ENCODE measurements at places on chromosomes 5 and 9. TPM values are rescaled to one million over a fixed set of nuclear protein-coding genes. Genes with fewer than 3 reads are reported as not detected.
A peak's percentile ranks its signal among the peaks of the same experiment; 100 is the strongest.

- peak overlapping the region; percentile 45 for H3K4me3 ChIP-seq
- peak overlapping the region; percentile 79 for H3K27ac ChIP-seq
- H3K27me3 ChIP-seq, result no peaks in the 10 kb centered on the region
- no peaks in the 10 kb centered on the region for H3K36me3 ChIP-seq
Observed at GRCh38 chr9:72305707-72306106, 59.3 kb downstream of the ZFAND5 start.

The LRRC19 gene
- total RNA-seq, result not detected

DNA sequence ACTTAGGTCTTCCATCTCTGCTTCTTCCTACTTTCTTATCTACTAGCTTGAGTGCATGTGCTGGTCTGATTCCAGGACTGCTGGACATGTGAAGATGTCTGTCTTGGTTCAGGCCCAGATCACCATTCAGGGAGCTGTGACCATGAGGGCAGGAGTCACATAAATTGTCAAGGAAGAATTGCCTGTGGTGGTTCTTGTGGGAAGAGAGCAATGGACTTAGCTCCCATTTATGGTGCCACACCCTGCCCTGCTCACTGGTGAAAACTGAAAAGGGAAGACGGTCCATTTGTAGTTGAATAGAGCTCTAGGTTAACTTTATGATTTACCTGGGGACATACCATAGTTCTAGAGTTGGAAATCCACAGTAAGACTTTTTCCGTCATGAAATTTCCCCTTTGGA, 244.3 kb upstream of the ZNF608 start:
- H3K27me3 ChIP-seq, result no peaks in the 10 kb centered on the region
- H3K4me3 ChIP-seq, result no peak overlapping the region
- DNase-seq, result no peak
- no peaks in the 10 kb centered on the region for H3K4me1 ChIP-seq

GRCh38 chr9:3576328-3576727, 50.5 kb upstream of the RFX3 start:
- H3K36me3 ChIP-seq, result no peaks in the 10 kb centered on the region
- DNase-seq, result no peak

GRCh38 chr5:181151146-181151545, 3.8 kb downstream of the OR2V2 start:
- H3K27ac ChIP-seq, result no peak overlapping the region
- no peak overlapping the region for H3K4me3 ChIP-seq
- H3K4me1 ChIP-seq, result peaks cover 11% of the 10 kb centered on the region
- H3K36me3 ChIP-seq, result no peaks in the 10 kb centered on the region
- no peaks in the 10 kb centered on the region for H3K27me3 ChIP-seq
- no peak for DNase-seq

DNA sequence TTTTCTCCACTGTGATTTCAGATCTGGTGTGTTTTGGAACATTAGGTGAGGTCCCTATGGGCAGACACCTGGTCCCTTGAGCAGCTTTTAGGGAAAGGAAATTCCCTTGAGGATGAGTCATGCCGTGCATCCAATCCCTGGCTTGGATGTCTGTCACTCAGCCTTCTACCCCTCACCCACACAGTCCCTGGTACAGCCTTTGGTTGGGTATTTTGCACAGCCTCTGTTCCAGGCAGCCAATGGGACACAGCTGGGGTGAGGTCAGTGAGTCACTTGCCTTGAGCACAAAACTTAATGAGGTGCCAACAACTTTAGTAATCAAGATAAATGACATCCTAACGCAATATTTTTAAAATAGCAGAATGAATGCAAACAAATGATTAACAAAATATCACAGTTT, 22.7 kb upstream of the SVEP1 start:
- no peak for DNase-seq
- H3K27me3 ChIP-seq, result no peaks in the 10 kb centered on the region
- no peak overlapping the region for H3K4me3 ChIP-seq
- H3K36me3 ChIP-seq, result no peaks in the 10 kb centered on the region
- peaks cover 4% of the 10 kb centered on the region for H3K4me1 ChIP-seq
- H3K27ac ChIP-seq, result no peak overlapping the region

GRCh38 chr5:78758169-78758839, 109.7 kb upstream of the LHFPL2 start:
- H3K27me3 ChIP-seq, result no peaks in the 10 kb centered on the region
- H3K4me3 ChIP-seq, result no peak overlapping the region
- no peaks in the 10 kb centered on the region for H3K36me3 ChIP-seq
- no peak for DNase-seq

The SLC24A2 gene
- total RNA-seq, result 0.25 TPM

DNA sequence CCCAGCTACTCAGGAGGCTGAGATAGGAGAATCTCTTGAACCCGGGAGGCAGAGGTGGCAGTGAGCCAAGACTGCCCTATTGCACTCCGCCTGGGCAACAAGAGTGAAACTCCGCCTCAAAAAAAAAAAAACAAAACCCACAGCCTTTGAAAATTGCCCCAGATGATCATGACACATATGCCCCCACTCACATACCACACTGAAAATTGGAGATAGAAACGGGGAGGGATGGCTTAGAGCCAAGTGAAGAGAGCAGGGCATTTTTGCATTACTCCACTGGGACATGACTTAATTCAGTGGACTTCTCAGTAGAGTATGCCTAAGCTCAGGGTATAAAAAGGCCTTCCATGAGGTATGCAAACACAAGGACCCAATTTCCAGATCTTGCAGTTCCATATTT, 309.3 kb downstream of the BNC2 start:
- H3K27ac ChIP-seq, result no peak overlapping the region
- H3K36me3 ChIP-seq, result no peaks in the 10 kb centered on the region
- no peak for DNase-seq
- H3K4me3 ChIP-seq, result no peak overlapping the region
- H3K27me3 ChIP-seq, result no peaks in the 10 kb centered on the region

The PCDHAC1 gene
- 0.49 TPM for total RNA-seq

The GAS1 gene
- total RNA-seq, result 163 TPM

The PGGT1B gene
- 5.6 TPM for total RNA-seq

GRCh38 chr5:139120521-139120920, 77.6 kb downstream of the SIL1 start:
- no peaks in the 10 kb centered on the region for H3K36me3 ChIP-seq
- no peak overlapping the region for H3K27ac ChIP-seq
- no peaks in the 10 kb centered on the region for H3K4me1 ChIP-seq
- no peak for DNase-seq
- H3K4me3 ChIP-seq, result no peak overlapping the region

- no peak overlapping the region for H3K4me3 ChIP-seq
- H3K27ac ChIP-seq, result no peak overlapping the region
- DNase-seq, result no peak
Observed at GRCh38 chr9:1238407-1238806, 188.2 kb downstream of the DMRT2 start.

GRCh38 chr5:96637196-96637595, 25.0 kb upstream of the CAST start:
- H3K27ac ChIP-seq, result no peak overlapping the region
- DNase-seq, result no peak
- no peaks in the 10 kb centered on the region for H3K36me3 ChIP-seq
- H3K4me1 ChIP-seq, result no peaks in the 10 kb centered on the region
- H3K4me3 ChIP-seq, result no peak overlapping the region

DNA sequence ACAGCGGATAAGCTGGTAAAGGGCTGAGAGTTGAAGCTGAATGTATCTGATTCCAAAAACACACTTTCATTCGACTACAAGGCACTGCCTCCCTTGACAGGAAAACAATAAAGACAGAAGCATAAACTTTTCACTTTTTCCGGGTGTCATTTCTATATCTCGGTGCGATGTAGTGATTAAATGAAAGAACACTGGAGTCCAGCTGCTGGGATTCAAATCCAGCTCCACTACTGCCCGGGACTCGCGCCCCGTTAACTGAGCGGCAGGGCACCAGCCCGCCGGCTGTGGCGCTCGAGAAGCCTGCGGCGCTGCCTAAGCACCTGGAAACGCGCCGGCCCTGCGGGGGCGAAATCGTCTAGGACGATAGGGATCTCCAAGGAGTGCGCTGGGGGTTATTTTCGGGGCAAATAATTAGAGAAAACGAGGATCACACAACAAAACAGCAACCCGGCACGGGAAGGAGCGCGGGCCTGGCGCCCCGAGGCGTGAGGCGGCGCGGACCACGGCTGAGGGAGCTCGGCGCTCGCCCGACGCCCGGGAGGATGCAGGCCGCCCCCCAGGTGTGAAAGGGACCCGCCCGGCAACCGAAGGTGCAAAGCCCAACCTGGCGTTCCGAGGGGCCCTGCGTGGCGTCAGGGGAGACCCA, 837 bp downstream of the UIMC1 start:
- peak overlapping the region; percentile 83 for H3K27ac ChIP-seq
- DNase-seq, result no peak
- peak overlapping the region; percentile 74 for H3K4me3 ChIP-seq
- H3K36me3 ChIP-seq, result no peaks in the 10 kb centered on the region

DNA sequence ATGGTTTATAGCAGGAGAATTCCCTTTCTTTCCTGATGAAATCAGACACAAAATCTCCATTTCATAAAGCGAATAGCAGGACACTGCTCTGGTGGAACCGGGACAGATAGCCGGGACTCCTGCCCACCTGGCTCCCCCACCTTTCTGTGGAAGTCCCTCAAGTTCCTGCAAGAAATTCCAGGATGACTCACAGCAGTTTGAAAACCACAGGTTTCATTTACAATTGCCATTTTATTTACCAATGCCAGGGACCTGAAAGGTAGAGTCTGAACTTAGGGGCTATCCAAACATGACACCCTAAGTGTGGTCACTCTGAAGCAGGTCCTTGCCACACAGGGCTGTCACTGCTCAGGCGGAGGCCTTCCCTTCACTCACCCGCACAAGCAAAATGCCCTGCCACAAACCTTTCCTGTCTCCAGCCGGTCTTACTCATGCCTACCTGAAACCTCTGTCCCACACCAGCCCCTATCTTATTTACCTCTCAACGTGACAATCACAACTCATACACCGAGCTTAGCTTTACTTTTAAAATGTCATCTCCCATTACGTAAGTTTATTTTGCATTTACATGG, 63.3 kb upstream of the TAF1L start:
- H3K27ac ChIP-seq, result no peak overlapping the region
- H3K27me3 ChIP-seq, result no peaks in the 10 kb centered on the region
- no peaks in the 10 kb centered on the region for H3K36me3 ChIP-seq
- no peaks in the 10 kb centered on the region for H3K4me1 ChIP-seq
- no peak for DNase-seq
- no peak overlapping the region for H3K4me3 ChIP-seq

The UGT3A1 gene
- total RNA-seq, result not detected

- peak overlapping the region; percentile 4 for H3K27ac ChIP-seq
- H3K4me1 ChIP-seq, result no peaks in the 10 kb centered on the region
- H3K36me3 ChIP-seq, result no peaks in the 10 kb centered on the region
- no peaks in the 10 kb centered on the region for H3K27me3 ChIP-seq
- H3K4me3 ChIP-seq, result no peak overlapping the region
Observed at GRCh38 chr9:81371824-81372223, 317.5 kb downstream of the TLE1 start.

The GPR150 gene
- 1.7 TPM for total RNA-seq

DNA sequence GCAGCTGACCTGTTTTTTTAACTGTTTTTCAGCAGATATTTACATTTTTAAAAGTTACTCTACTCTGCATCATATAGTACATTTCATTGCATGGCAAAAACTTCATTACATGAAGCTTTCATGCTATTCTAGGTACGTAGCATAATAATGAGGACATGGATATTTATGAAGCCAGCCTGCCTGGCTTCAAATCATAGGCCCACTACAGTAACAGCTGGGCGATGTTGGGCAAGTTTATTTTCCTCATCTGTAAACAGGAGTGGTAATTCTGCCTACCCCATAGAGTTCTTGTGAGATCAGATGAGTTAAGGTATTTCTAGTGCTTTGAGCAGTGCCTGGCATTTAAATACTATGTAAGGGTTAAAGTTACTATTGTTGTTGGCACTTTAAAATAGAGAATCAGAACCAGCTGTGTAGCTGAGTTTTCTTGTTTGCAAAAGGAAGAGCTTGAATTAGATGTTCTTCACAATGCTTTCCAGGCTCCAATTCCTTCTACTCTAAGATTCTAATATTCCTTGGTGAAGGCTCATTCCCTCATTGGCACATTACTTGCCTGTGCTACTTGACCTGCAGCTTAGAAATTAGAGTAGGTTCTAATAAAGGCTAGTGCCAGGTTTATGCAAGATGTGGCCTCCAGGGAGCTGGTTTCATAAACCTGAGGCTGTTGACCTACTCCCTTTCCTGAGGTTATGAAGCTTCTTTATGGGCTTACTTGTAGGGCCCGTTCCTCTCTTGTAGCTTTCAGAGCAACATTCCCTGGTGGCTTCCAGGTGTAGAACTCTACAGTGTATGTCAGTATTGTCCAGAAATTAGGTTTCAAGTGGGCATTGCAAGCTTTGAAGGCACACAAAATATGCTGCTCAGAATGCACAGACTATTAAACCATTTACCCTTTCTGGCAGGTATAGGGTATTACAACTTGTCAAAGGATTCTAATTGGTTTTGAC, 14.5 kb downstream of the ANP32B start:
- H3K4me1 ChIP-seq, result peaks cover 18% of the 10 kb centered on the region
- H3K36me3 ChIP-seq, result peaks cover 4% of the 10 kb centered on the region
- no peak for DNase-seq
- no peak overlapping the region for H3K4me3 ChIP-seq
- no peak overlapping the region for H3K27ac ChIP-seq
